ENCODE measurements at places on chromosomes 1 and 21.
A peak's percentile ranks its signal among the peaks of the same experiment; 100 is the strongest.

GRCh38 chr21:38170704-38171682, 85.8 kb upstream of the KCNJ15 start:
- DNase-seq = peak; percentile 44

- DNase-seq = no peak
Observed at GRCh38 chr1:31523769-31524168, 52.5 kb upstream of the TINAGL1 start.

DNA sequence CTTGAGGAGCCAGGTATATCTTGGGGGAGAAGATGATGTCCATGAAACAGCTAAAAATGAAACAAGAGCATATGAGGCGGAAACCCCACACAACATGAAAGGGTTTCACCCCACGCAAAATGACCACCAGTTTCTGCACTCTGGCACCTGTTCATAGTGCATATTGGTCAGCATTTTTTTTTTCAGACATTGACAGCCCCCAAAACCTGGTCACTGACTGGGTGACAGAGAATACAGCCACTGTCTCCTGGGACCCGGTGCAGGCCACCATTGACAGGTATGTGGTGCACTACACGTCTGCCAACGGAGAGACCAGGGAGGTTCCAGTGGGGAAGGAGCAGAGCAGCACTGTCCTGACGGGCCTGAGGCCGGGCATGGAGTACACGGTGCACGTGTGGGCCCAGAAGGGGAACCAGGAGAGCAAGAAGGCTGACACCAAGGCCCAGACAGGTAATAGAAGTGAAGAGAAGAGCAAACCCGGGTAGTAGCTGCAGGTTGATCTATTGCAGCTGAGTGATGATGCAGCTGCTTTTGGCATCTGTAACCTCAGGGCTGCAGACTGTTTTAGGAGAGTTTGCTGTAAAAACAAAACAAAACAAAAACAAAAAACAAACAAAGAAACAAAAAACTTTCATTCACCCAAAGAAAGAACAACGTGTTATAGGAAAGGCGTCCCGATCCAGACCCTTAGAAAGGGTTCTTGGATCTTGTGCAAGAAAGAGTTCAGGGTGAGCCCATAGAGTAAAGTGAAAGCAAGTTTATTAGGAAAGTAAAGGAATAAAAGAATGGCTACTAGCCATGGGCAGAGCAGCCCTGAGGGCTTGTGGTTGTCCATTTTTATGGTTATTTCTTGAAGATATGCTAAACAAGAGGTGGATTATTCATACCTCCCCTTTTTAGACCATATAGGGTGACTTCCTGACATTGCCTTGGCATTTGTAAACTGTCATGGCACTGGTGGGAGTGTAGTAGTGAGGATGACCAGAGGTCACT, 51.0 kb downstream of the TNN start:
- DNase-seq = no peak

DNA sequence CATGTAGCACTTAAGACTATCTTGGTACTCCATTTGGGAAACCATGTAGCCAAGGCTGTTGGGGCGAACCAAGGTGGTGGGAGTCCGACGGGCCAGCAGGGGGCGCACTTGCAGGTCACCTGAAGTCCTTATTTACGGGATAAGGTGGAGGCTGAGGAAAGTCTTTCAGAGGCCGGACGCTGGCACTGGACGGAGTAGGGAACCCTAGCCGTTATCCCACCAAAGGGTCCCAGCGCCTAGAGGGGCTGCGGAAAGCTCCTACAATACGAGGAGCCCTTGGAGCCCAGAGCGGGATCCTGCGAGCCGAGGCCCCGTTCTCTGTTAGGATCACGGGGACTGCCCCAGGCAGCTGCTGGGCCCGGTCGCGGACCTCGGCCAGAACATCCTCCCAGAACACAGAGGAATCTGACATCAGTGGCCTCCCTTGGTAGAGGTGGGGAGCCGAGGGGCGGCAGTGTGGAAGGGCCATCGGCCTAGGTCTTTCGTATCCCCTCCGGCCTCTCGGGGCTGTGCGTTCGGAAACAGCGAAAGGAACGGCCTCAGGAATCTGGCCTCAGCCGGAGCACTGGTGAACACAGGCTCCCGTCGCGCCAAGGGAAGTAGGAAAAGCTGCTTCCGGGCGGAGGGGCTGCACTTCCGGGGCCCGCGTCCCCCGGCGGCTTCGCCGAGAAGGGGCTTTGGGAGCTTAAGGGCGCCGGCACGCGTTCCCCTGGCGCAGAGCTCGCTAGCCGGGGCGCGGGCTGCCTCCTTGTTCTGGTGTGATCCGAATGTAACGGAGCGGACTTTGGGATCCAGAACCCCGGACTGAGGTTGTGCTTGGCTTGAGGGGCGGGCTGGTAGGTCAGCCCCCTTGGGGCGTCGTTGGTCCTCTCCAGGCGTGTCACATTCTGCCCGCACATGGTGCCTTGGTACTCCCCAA, 29.9 kb upstream of the RPTN start:
- DNase-seq = peak; percentile 80

DNA sequence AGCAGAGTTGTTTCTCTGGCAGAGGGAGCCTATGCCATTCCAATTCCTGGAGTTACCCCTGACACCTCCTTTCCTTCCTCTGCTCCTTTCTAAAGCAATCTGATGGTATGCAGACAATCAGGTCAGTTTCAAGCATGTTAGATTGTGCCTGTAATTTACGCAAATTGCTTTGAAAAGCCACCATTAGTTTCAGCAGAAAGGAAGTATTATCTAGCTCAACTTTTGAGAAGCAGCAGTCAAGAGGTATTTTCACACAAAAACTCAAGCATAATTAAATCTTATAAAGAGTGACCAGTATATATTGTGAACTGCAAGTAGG, 2.2 kb downstream of the ERRFI1 start:
- no peak for DNase-seq

Measured in brain (organoid and tissue), 16 donors.